Pancreas (tissue), 10 donors: ENCODE measurements at places on chromosomes 5 and 9. TPM values are rescaled to one million over a fixed set of nuclear protein-coding genes. Genes with fewer than 3 reads are reported as not detected.

- no peaks in the 10 kb centered on the region for H3K36me3 ChIP-seq
- no peaks in the 10 kb centered on the region for H3K4me1 ChIP-seq
- H3K4me3 ChIP-seq = no peak overlapping the region
- no peaks in the 10 kb centered on the region for H3K27me3 ChIP-seq
- no peak overlapping the region for H3K27ac ChIP-seq
Measured at GRCh38 chr9:81490605-81491331, 198.6 kb downstream of the TLE1 start.

DNA sequence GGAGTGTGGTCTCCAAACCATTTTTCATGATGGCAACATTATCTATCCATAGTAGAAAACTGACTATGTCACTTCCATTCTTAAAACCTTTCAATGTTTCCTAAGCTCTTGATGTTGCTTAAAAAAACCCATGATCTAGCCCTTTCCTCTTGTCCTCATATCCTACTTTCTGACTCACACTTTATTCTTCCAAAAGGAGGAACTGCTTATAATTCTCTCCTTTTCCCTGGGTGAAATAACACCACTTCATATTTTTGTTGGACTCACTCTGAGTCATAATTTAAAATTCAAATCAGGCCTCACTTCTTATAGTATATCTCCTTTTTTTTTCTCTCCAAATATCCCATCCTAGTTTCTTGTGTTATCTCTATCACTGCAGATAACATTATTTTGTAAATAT, 513.9 kb downstream of the MAN2A1 start:
- H3K27me3 ChIP-seq = no peaks in the 10 kb centered on the region
- no peaks in the 10 kb centered on the region for H3K4me1 ChIP-seq
- no peak for DNase-seq
- H3K27ac ChIP-seq = no peak overlapping the region

DNA sequence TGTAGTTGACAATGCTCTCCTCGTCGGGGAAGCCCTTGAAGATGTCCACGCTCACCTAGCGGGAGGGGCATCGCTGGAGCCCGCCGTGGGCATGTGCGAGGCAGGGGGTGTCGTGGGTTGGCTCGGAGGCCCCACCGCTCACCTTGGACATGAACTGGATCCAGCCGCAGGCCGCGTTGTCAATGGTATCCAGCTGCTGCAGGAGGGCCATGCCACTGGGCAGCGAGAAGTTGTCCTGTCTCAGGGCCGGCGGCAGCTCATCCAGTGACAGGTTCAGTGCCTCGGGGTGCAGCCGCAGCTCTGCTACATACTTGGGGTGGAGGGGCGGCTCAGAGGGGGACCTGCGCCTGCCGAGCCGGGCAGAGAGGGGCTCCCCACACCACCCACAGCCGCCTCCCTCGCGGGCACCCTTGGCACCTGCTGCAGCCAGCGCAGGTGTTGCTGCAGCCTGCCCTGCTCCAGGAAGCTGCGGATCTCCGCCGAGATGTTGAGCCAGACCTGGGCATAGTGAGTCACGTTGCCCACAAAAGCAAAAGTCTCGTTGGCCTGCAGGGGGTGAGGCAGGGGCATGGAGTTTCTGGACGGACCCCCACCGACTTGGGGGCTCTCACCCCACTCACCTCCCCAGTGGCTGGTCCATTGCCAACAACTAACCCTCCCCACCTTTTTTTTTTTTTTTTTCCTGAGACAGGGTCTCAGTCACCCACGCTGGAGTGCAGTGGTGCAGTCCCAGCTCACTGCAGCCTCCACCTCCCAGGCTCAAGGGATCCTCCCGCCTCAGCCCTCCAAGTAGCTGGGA, 9.1 kb downstream of the ABCA2 start:
- no peaks in the 10 kb centered on the region for H3K36me3 ChIP-seq
- no peak overlapping the region for H3K27ac ChIP-seq
- DNase-seq = no peak
- H3K4me1 ChIP-seq = no peaks in the 10 kb centered on the region
- no peaks in the 10 kb centered on the region for H3K27me3 ChIP-seq
- no peak overlapping the region for H3K4me3 ChIP-seq

GRCh38 chr9:122912671-122912963, 506 bp downstream of the ZBTB6 start:
- H3K4me3 ChIP-seq = peak overlapping the region; percentile 51
- H3K4me1 ChIP-seq = no peaks in the 10 kb centered on the region
- H3K27me3 ChIP-seq = no peaks in the 10 kb centered on the region
- H3K36me3 ChIP-seq = no peaks in the 10 kb centered on the region
- DNase-seq = no peak

DNA sequence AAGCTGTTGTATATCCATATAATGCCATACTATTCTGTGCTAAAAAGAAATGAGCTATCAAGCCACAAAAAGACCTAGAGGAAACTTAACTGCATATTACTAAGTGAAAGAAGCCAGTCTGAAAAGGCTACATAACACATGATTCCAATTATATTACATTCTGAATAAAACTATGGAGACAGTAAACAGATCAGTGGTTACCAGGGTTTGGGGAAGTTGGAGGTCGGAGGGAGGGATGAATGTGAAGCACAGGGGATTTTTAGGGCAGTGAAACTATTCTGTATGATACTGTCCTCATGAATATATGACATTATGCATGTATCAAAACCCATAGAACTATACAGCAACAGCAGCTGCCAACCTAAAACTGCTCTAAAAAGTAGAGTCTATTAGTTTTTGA, 5.6 kb upstream of the RFK start:
- DNase-seq = no peak
- H3K4me1 ChIP-seq = no peaks in the 10 kb centered on the region
- no peak overlapping the region for H3K27ac ChIP-seq
- H3K4me3 ChIP-seq = no peak overlapping the region

The SLC45A2 gene
- total RNA-seq = not detected
